ENCODE measurements at places on chromosomes 5 and 9.

DNA sequence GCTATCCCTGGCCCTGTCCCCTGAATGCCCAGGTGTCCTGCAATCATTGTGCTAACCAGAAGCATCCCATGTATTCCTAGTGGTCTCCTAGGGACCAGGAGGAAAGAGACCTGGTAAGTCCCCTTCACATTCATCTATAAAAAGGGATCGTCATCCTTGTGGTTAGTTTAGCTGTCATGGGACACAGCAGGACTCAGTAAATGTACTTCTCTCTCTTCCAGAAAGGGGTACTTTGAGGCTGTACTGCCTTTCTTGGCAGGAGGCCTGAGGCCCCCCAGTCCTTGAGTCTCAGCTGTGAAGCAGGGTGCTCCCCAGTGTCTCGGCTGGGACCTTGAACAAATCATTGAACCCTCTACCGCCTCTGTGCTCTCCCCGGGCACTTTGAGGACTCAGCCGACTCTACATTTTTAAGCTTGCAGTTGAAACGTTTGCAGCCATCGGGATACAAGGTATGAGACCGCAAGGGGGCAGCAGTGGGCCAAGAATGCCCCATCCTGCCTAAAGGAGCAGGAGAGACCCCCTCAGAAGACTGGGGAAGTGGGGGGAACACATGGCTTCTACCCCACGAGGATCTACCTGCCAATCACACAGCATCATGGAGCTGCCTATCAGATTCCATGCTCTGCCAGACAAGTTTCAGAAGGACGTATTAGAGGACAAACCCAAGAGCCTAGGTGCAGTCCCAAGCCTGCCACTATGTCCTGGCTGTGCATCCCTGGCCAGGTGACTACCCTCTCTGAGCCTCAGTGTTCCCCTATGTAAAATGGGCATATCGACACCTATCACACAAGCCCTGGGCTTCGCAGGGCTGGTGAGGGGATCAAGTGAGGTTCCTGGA, 2.4 kb upstream of the PHYKPL start:
- no peak for DNase-seq

- DNase-seq: no peak
Observed at GRCh38 chr9:91813176-91813795, 136.7 kb downstream of the ROR2 start.

GRCh38 chr9:114165407-114166102, 10.2 kb downstream of the COL27A1 start:
- DNase-seq: no peak

- no peak for DNase-seq
Observed at GRCh38 chr5:54885636-54886035, 99.8 kb downstream of the ESM1 start.
